ENCODE measurements at places on chromosomes 7 and 10.

DNA sequence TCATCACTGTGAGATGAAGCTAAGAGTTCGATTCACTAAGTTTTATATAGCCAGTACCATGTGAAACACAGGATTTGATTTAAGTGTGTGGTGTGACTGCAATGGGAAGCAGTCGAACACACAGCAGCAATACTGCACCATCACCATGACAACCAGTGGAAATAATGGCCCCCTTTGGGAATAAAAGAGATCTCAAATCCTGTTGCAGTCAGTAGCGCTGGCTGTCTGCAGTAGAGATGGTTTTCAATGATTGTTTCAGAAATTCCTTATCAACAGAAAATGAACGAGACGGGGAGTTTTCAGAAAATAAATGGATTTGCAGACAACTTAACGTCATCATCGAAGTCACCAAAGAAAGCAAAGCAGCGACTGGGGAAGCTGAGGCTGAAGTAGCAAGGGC lies 91.0 kb downstream of the PTPRE start:
- no peak for DNase-seq

- DNase-seq = no peak
These were observed 21.8 kb downstream of the SLC13A4 start for GRCh38 chr7:135706038-135706742.

GRCh38 chr7:117480055-117480362 lies 184 bp downstream of the CFTR start:
- no peak for DNase-seq

GRCh38 chr7:25854608-25855497 lies 297.1 kb upstream of the NFE2L3 start:
- no peak for DNase-seq

DNA sequence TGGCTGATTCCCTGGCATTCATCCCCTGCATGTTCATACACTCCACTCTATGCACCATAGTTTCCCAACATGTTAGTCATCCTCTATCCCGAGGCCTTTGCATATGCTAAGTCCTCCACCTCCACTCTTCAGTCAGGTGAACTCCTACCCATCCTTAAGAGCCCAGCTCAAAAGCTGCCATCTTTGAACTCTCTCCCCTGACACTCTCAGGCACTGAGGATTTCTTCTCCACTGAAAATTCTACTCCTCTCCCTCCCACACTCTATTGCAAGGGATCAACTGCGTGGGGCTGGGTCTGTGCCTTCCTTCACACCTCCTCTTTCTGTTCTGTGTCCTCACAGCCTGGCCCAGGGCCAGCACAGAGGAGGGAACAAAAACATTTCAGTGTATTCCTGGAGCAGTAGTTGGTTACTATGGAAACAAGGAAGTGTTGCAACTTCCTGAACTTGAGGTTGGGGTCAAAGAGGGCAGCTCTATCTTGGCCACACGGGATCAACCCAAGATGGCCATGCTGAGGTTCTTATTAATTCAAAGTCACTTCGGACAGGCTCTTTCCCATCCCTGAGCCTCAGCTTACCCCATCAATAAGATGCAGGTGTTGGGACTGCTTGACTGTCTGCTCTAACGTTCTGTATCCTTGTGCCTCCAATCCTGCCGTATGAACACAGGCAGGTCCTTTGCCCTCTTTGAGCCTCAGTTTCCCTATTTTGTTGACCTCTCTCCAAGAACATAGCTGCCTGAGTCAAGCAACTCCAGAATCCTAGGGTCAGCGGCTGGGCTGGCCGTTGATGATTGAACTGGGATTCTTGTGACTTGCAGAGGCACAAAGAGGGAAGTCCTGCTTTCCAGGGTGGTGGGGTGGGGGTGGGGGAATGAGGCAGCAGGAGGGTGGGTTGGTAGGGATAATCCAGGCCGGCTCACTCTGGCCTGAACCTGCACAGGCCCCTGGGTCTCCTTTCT lies 15.5 kb downstream of the ZMIZ1 start:
- DNase-seq = no peak

DNA sequence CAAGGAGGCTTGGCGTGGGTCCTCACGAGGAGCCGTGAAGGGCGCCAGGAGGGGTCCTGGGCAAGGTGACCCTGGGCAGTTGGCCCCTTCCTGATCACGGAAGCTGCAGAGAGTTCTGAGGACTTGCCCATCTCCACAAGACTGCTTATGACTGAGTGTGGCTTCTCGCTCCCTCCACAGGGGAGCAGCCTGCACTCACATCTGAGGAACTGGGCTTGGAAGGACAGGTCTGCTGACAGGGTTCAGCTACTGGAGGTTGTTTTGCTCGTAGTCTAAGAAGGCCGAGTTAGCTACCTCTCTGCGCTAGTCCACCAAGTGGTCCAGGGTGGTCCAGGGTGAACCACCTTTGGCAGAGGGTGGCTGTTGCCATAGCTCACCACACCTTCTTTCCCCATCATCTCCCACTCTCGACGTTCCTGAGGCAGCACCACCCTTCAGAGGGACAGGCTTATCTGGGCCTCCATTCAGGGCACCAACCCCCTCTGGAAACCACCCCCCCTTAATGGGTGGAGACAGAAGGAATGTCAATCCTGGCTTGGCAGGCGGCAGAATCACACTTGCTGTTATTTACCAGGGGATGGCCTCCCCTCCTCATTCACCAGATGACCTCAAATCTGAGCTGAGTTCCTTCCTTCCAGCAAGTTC lies 38.2 kb downstream of the FAM53B start:
- no peak for DNase-seq

DNA sequence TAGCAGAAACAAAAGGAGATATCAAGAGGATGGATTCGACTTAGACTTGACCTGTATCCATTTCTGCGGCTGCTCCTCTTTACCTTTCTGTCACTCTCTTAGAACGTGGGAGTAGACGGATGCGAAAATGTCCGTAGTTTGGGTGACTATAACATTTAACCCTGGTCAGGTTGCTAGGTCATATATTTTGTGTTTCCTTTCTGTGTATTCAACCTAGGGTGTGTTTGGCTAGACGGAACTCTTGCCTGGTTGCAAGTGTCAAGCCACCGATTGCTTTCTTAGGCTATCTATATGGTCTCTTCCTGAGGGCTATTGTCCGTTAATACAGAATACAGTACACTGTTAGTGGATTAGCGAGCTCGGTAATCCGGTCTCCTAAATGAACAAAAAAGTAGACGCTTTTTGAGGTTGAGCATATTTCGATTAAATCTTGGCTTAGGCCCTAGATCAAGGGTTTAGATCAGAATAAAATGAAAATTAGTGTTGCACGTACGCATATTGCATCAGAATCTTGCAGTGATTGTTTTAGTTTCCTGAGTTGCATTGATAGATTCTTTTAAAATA lies 1.2 kb downstream of the PTEN start:
- no peak for DNase-seq

GRCh38 chr7:81685270-81685868 lies 84.5 kb downstream of the HGF start:
- no peak for DNase-seq

GRCh38 chr7:18902892-18903291 lies 214.5 kb downstream of the TWIST1 start:
- DNase-seq = no peak

DNA sequence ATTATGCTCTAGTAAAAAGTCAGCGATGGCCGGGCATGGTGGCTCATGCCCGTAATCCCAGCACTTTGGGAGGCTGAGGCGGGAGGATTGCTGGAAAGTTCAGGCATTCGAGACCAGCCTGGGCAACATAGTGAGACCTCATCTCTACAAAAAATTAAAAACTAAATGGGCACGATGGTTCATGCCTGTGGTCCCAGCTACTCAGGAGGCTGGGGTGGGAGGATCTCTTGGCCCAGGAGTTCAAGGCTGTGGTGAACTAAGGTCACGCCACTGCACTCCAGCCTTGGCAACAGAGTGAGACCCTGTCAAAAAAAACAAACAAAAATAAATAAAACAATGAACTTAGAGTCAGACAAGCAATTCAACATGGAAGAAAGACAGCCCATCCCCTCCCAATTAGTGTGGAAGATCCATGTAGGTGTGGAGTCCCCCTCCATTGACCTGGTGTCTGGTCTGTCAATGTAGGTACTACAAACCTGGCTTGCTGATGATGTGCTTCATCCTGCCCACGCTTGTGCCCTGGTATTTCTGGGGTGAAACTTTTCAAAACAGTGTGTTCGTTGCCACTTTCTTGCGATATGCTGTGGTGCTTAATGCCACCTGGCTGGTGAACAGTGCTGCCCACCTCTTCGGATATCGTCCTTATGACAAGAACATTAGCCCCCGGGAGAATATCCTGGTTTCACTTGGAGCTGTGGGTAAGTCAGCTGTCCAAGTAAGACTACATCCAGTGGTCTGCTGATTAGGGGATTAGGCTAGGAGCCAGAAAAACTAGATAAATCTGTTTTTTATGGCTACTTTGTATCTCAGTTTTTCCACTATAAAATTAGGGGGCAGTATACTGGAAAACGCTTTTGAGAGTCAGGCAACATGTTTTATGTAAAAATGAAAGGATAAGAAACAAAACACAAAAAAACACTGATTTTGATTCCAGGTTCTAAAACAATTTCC lies 9.3 kb downstream of the SCD start:
- DNase-seq = no peak

GRCh38 chr7:124456286-124456685 lies 309.3 kb downstream of the GPR37 start:
- DNase-seq = no peak

DNA sequence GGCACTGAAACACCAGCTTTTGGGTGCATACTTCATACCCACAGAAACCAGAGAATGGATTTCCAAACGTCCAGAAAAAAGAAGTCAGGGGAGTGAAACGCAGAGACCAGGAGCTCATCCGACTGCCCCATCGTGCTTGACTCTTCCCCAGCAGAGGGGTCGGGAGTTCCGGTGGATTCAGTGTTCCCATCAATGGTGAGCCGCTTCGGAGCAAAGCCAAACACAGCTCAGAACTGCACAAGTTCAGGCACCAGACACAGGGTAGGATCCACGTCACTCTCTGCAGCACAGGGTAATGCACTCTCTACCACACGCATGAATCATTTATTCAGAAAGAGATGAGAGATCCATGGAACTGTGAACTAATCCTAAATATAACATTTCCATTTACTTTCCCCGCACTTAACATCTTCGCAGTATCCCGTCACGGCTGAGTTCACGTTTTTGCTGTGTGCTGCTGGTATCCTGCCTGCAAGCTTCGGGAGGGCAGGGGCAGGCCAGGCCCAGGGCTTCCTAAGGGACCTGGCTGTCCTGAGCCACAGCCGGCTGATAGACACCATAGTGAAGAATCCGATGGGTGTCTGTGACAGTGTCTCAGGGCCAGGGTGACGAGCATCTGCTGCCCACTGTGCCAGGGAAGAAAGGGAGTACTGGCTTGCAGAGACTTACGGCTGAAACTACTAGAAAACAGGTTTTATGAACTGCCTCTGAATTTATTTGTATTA lies 545.3 kb downstream of the PTPRN2 start:
- DNase-seq = no peak

DNA sequence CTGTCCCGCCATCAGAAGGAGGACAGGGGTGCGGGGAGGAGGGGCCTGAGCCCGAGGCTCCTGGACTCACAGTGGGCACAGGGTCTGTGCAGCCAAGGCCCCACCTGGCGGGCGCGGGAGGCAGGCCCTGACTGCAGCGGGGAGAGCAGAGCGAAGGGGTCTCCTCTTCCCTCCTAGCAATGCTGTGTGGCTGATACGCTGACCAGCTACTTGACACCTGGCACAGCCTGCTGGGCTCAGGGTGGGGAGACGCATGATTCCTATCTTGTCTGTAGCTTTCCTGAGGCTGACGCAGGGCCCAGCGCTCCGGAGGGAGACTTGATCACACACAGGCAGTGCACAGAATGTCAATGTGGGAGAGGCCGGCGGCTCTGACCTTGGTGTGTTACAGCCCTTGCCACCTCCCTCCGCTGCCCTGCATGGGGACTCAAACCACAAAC lies 174.9 kb downstream of the ELFN1 start:
- no peak for DNase-seq

DNA sequence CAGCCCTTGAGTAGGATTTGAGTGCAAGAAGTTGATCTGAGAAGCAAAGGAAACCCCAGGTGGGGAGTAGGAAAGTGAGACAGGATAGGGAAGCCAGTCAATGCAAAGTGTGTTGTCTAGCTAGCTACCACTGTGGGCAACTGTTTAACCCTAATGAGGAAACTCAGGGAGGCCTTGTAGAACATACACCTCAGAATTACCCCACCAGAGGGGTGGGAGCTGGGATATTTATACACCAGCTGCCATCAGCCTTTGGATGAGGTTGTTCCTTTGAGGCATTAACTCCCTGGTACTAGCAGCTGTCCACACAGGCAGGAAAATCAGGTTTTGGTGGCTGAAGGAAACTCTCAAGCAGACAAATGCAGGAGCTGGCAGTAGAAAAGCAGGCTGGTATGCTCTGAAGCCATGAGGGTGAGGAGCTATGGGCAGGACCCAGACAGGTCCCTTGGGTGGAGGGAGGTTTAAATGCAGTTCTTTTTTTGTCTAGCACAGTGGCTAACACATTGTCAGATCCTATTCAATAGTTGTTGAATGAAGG lies 60.1 kb upstream of the ARID5B start:
- DNase-seq = no peak

DNA sequence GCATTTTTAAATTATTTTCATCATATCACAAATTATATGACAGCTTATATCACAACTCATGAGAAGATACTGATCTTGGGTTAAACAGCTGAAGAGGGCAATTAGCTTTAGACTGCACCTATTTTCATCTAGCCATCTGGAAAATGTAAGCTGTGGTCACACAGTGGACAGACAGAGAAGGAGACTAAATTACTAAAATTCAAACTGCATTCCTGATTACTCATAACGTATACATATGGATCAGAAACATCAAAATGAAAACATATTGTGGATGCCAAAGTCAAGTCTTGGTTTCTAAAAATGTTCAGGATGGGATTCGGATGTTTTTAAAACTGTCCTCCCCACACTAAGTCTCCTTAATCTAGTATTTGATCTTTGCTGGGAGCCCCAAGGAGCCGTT lies 6.6 kb downstream of the BBIP1 start:
- no peak for DNase-seq

- no peak for DNase-seq
These were observed 8.4 kb downstream of the ZNF862 start for GRCh38 chr7:149846436-149847046.

DNA sequence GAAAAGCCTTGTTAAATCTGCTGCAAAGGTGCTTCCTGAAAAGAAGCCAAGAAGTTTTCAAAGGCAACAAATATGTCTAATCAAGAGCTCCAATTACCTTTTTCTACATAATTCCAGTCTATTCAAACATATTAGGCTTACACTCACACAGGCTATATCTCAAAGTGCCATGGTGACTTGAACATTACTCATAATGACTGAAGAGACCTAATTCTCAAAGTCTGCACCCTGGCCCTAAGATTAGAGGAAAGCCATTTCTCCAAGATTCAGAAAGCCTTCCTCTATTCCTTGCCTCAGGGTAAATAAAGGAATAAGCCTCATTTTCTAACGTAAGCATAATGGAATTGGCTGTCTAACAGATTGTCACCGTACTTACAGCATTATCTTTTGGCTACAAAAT lies 78.3 kb upstream of the THSD7A start:
- DNase-seq = no peak

Measured in naive thymus-derived CD4-positive, alpha-beta T cell (primary cell).